ENCODE measurements at places on chromosomes 3 and 15.

DNA sequence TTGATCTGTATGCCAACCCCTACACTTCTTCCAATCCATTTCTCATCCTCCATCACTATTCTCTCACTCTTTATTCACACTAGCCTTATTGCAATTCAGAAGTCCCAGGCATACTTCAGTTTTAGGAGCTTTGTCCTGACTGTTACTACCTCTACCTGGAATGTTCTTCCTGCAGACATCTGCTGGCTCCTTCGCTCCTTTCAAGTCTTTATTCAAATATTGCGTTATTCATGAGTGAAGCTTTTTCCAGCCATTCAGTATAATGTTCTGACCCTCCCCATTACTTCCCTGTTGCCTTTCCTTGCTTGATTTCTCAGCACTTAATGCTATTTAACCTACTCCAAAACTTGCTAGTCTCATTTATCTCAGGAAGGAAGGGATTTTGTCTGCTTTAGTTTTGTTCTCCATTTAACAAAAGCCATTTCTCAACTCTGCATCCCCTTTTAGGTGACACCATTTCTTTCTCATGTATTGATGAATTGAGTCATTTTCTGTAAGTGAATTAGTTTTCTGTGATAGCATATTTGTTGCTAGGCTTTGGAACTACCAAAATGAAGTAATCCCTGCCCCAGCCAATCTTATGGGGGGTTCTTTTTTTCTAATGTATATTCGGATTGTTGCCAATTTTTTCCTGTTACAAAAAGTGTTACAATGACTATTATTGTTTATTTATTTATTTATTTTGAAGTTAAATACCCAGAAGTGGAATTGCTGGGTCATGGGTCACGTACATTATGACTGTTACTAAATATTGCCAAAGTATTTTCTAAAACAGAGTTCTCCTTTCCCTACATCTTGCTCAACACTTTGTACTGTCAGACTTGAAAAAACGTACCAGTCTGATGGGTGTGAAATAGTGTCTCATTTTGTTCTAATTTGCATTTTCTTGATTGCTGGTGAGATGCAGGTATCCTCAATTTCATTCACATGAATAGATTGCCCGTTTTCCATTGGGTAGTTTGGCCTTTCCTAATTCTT is 9.4 kb downstream of the ATP11B start:
- DNase-seq, result no peak

GRCh38 chr3:66629982-66630368 is 129.2 kb upstream of the LRIG1 start:
- DNase-seq, result no peak

DNA sequence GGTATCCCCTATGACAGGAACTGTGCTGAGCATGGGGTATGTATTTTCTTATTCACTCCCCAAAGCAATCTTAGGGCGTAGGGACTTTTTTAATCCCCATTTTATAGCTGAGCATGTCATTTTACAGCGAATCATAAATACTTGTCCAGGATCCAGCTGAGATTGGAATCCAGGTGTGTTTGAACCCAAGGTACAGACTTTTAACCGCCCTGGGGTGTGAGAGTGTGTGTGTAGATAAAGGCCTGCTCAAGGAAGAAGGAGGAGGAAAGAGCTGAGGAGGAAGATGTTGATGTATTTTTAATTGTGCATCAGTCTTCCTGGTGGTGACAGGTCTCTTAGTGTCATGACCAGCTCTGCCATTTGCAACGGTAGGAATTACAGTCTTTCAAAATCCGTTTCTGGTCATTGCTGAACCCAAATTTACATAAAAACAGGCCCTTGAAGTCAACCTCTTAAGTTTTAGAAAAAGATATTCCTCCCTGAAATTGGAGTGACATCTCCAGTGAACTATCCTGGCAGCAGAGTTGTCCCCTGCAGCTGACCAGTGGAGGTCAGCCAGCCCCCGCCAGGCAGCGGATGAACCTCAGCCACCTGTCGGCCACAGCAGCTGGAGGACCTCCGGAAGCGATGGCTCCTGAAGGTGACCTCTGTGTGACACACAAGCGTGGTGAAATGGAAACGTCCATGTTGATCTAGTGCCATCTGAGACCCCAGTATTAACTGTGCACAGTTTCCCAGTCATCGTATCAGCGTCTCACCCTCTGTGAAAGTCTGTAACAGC is 92.8 kb upstream of the MITF start:
- peak; percentile 1 for DNase-seq

GRCh38 chr15:44603126-44603525 is 60.3 kb downstream of the SPG11 start:
- no peak for DNase-seq

DNA sequence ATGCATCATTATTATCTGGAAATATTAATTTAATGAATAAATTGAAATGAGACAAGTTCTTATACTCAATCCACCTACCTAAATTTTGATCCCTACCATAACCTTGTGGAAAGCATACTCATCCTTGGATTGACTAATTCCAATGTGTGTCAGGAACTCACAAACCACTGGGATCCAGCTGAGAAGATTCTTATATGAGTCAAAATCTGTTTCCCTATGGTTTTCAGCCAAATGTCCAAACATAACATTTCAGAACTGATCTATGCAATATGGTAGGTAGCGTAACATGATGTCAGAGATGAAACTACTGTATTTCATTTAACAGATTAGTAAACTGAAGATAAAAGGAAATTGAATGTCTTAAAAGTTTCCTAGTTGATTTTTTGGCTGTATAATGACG is 250.0 kb downstream of the PLOD2 start:
- no peak for DNase-seq

- no peak for DNase-seq
Measured at GRCh38 chr3:37551857-37552256, 309.8 kb upstream of the CTDSPL start.

DNA sequence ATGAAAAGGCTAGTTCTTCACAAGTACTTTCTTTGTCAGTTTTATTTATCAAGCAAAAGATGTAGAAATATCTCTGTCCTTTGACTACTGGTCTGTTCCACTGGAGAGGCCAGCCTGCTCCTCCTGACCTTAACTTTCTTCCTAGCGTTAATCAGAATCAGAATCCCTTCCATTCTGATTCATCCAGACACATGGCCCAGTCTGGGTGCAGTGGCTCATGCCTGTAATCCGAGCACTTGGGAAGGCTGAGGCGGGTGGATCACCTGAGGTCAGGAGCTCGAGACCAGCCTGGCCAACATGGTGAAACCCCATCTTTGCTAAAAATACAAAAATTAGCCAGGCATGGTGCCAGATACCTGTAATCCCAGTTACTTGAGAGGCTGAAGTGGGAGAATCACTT is 32.0 kb upstream of the MANF start:
- DNase-seq, result no peak

- DNase-seq, result peak; percentile 38
Measured at GRCh38 chr15:67783303-67783702, 42.0 kb upstream of the SKOR1 start.

- DNase-seq, result peak; percentile 76
Measured at GRCh38 chr3:42701371-42702065, 1.1 kb downstream of the HHATL start.

All from GM20000 (cell line).